T-helper 1 cell (primary cell): ENCODE measurements at places on chromosomes 2 and 18.

- DNase-seq: no peak
These were observed 54.1 kb downstream of the C1QL2 start for GRCh38 chr2:119104414-119104813.

DNA sequence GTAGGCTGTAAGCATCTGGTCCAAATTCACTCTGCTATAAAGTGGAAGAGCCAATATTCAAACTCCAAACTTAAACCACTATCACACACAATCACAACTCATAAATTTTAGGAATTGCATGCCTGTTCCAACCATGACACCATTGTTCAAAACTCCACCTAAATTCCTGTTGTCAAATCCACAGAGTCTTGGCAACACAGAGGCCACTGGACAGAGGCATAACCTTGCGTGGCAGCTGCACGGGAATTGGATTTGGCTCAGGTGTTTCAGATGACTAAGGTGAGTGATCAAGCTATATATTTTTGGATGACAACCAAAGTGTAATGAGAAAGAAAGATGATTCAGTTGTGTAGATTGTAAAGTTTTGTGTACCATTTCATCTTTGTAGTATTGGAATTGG lies 422.7 kb upstream of the TNP1 start:
- DNase-seq: no peak

- DNase-seq: no peak
These were observed 66.7 kb upstream of the TEX51 start for GRCh38 chr2:126832014-126832413.

DNA sequence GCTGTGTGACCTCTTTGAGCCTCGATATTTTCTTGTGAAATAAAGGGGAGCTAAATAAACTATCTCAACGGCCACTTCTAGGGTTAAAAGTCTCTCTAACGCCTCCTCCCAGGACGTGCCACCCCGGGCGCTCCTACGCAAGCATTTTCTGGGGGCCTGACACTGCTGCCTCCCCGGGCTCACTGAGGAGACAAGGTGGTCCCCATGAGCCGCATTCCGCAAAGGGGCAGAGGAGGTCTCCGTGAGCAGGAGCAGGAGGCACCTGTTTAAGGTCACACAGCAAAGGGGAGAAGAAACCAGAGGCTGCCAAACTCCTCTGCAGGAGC lies 913 bp upstream of the WNT10A start:
- no peak for DNase-seq

DNA sequence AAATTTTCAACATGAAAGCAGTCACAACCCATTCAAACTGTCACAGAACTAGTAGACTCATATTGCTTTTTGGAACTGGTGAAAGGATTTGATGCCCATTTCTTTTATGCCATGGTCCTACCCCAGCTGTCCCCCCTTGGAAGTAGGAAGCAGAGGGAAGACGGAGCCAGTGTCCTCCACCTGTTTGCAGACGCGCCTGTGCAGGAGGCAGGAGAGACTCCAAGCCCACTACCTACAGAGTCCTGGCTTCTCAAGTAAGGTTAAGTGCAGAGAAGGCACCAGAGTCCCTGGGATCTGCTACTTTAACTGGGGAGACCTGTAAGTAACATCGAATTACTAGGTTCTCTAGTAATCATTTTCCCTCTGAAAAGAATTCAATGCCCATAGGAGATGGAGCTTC lies 32.7 kb upstream of the DNMT3A start:
- no peak for DNase-seq

DNA sequence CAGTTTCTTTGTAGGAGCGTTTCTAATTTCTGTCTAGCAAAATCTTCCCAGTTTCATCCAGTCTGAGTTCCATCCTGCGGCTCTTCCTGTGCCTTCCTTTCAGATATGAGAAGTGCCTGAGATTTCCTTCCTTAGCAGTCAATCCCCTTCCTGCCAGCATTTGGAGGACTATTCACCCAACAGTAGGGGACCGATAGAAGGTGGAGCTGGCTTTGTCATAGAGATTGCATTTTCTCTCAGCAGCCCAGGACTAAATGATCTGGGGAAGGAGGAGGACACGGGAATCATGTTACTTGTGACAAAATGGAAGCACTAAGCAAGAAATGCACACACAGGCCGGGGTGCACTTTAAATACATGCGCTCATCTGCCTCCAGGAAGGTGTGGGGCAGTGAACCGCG lies 5.6 kb upstream of the SMIM21 start:
- no peak for DNase-seq

DNA sequence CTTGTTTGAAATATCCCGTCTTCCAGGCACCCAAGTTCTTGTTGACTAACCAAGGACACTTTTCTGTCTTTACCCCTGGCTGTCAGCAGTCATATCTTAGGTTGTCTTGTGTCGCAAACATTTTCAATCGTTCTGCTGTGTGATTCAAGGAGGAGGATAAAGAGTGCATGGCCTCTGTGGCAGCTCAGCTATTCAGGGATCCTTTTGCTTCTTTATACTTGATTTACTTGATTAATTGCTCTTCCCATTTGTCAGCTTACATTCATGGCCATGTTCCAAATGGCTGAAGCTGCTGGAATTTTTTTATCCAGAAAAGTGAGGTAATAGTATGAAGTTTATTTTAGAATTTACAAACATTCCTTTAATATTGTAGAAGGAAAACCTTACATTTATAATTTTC lies 97.3 kb upstream of the FZD5 start:
- no peak for DNase-seq

GRCh38 chr2:121490584-121491133 lies 40.0 kb upstream of the RNU4ATAC start:
- no peak for DNase-seq

- no peak for DNase-seq
These were observed 70.6 kb upstream of the ID2 start for GRCh38 chr2:8611246-8611645.

DNA sequence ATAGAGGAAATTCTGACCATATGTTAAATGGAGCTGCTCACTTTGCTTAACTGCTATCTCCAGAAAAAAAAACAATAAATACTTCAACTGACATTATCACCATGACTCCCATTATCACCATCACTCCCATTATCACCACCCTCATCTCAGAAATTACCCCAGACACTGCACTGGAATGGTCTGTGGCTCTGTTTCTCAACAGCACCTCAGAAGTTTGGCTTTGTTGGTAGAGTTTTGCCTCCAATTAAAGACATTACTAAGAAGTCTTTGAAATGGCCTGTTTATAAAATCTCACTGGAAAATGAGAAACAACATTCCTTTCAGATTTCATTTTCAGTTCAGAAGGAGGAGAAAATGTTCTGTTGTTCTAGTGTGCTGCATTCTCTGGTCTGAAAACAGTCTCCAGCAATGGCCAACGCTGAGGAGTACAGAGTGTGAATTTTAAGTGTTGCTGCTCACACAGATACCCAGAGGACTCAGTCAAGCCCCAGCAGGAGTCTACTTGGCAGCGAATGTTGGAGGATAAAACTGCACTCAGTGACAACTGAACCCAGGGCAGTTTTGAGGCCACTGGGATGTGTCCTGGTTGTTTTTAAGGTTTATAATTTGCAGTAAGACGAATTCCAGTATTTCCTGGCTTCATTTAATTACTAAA lies 364.5 kb upstream of the CDH2 start:
- no peak for DNase-seq

DNA sequence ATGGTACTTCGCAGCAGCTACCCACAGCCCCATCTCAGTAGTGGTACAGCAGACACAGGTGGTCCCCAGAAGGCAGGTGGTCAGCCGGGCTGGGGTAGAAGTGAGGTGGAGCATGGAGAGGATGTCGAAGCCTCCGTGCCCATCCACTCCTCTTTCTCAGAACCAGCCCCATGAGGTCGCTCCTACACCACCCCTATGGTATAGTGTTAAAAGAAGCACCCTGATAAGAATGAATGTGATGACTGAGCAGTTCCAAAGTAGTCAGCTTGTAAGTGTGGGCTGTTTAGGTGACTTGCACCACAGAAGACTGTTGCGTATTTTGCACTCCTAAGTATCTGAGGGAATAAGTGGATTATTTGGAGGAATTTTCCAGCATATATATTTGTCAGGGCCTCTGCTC lies 111.3 kb downstream of the WDSUB1 start:
- DNase-seq: no peak

- DNase-seq: no peak
These were observed 40.6 kb downstream of the FASTKD2 start for GRCh38 chr2:206805887-206806607.

GRCh38 chr2:135086222-135086621 lies 34.1 kb downstream of the RAB3GAP1 start:
- DNase-seq: no peak

- no peak for DNase-seq
These were observed 5.1 kb upstream of the SPAG16 start for GRCh38 chr2:213279116-213279620.

DNA sequence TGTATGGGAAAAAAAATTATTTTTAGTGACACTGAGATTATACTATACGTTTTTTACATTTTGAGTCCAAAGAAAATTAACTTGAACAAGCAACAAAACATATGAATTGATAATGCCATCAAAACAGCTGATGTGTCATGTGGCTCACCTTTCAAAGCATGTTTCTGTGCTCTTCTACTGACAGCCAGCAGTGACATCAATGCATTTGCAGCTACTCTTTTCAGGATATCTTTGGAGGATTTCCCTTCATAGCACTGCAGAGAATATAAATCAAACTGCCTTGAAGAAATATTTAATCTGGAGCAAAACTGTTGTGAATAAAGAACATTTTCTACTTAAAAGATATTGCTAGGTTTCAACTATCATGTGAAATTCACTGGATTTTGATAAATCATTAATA lies 83.1 kb upstream of the CD226 start:
- no peak for DNase-seq

DNA sequence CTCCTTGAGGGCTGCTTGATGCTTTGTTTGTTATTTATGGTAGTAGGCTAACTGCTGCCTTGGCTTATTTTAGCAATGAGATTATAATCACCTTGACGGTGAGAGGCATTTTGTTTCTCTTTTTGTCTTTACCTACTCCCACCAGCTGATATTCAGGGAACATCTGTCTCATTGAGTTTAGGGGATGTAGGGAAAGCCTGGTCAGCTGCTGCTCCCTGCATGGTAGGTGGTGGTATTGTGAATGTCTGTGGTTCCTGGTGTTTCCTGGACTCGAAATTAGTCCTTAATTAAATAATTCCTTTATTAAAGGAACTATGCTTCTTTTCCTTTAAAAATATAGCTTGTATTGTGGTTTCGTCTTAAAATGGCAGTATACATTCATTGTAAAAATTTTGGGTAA lies 77.8 kb downstream of the ADAM23 start:
- no peak for DNase-seq

- no peak for DNase-seq
These were observed 102.2 kb downstream of the LRRC30 start for GRCh38 chr18:7333025-7333562.

- DNase-seq: no peak
These were observed 285.1 kb downstream of the TMX3 start for GRCh38 chr18:68429841-68430240.

GRCh38 chr2:231902598-231902997 lies 23.6 kb downstream of the NPPC start:
- DNase-seq: no peak

DNA sequence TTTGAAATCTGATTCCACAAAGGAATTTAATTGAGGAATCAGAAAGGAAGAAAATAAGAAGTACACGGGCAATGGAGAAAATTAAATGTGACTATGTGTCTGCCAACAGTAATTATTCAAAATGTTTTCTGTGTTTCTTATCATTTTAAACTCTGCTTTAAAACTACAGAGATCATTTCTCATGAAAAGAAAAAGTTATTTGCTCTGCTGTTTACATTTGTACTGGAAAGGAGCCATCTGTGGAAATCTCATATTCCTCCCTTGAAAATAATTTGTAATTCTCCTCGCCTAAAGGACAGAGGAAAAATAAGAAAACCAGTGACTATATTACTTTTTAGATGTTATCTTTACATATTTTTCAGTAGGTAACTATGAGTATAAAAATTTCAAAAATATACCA lies 181.9 kb upstream of the MEIS1 start:
- DNase-seq: no peak

- DNase-seq: no peak
These were observed 1171.1 kb upstream of the CRIM1 start for GRCh38 chr2:35184471-35184870.

- DNase-seq: no peak
These were observed 252.1 kb downstream of the CDCA7 start for GRCh38 chr2:173606619-173607248.

DNA sequence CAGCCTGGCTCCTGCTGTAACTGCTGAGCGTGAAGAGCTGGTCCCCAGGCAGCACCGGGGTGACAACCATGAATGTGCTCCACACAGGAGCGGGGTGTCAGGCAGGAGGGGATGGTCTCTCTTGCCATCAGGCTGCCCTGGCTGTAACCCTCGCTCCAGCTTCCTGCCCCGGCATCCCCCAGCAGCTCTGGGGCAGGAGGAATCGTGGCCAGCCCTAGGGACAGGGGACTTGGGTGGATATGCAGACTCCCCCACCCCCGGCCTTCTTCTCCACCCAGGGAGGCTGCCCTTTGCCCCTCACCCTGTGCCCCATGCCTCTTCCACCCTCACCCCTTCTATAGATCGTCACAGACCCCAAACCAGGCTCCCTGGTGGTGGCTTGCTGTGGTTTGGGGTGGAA lies 69.4 kb upstream of the SMAD7 start:
- DNase-seq: no peak

- DNase-seq: no peak
These were observed 83.8 kb upstream of the TLK1 start for GRCh38 chr2:171244466-171244969.

- no peak for DNase-seq
These were observed 181.8 kb downstream of the AGPS start for GRCh38 chr2:177574356-177574755.
